ENCODE measurements at places on chromosomes 12 and 14.

- no peak for DNase-seq
- H3K27me3 ChIP-seq: no peaks in the 10 kb centered on the region
- H3K27ac ChIP-seq: peak overlapping the region; percentile 79
- peaks cover 100% of the 10 kb centered on the region for H3K4me1 ChIP-seq
- H3K4me3 ChIP-seq: peak overlapping the region; percentile 59
These were observed 6.7 kb downstream of the HDAC7 start for GRCh38 chr12:47812797-47813510.

- H3K27me3 ChIP-seq: peaks cover 13% of the 10 kb centered on the region
- no peaks in the 10 kb centered on the region for H3K36me3 ChIP-seq
- no peak for DNase-seq
- H3K4me3 ChIP-seq: no peak overlapping the region
- H3K4me1 ChIP-seq: no peaks in the 10 kb centered on the region
These were observed 28.5 kb upstream of the C14orf180 start for GRCh38 chr14:104550861-104551728.

DNA sequence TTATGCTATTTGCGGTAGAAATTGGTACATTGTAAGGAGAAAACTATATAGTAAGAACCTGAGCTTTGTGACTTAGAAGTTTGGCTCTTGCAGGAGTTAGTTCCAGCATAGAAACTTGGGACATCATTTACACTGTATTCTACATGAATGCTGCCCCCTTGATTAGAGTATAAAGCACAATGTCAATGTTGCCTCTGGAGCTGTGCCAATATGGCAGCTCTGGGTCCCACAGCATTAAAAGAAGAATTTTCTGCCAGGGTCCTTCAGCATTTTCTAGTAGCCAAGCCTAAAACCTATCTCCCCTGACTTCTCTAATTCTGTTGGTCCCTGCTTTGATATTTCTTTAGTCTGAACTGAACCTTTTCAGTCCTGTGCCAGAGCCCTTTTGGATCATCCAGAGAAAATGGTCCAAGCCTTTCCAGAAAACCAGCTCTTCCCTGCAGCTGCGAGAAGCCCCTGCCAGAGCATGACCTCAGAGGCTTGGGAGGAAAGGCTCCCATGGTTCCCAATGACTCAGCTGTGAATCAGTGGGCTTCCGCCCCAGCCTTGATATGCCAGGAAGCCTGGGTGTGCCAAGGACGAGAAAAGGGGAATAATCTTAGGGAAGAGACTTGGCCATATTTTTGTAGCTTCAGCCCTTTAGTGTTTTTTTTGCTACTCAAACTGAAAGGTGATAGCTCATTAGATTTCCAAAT, 43.2 kb downstream of the PLEKHG7 start:
- peak; percentile 61 for DNase-seq
- H3K4me1 ChIP-seq: peaks cover 20% of the 10 kb centered on the region
- H3K4me3 ChIP-seq: peak overlapping the region; percentile 19
- H3K36me3 ChIP-seq: no peaks in the 10 kb centered on the region
- H3K27ac ChIP-seq: no peak overlapping the region
- no peaks in the 10 kb centered on the region for H3K27me3 ChIP-seq

GRCh38 chr14:99141236-99141635, 130.8 kb downstream of the BCL11B start:
- no peak for DNase-seq
- no peak overlapping the region for H3K27ac ChIP-seq
- no peak overlapping the region for H3K4me3 ChIP-seq
- H3K27me3 ChIP-seq: no peaks in the 10 kb centered on the region

DNA sequence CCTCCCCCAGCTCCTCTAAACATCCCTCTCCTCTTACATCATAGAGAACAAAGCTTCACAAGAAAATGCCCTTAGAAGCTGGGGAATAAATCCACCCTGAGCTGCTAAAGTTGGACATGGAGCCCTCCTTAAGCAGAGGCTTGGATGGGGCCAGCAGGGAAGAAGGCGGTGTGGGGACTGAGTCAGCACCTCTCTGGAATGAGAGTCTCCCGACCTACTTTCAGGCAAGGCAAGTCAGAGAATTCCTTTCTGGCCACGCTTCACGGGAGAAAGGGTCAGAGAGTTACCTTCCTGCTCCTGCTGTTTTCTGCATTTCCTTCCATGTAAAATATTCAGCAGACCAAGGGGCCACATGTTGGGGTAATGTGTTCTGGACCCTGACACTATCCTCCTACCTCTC, 113.3 kb upstream of the PRB2 start:
- no peak overlapping the region for H3K27ac ChIP-seq
- H3K36me3 ChIP-seq: no peaks in the 10 kb centered on the region
- H3K4me3 ChIP-seq: no peak overlapping the region

Data from HCT116 (cell line).